Spinal cord (tissue), 10 donors: ENCODE measurements at places on chromosomes 13 and 19.

GRCh38 chr13:22483276-22483675 is 697.5 kb upstream of the SGCG start:
- DNase-seq, result no peak

DNA sequence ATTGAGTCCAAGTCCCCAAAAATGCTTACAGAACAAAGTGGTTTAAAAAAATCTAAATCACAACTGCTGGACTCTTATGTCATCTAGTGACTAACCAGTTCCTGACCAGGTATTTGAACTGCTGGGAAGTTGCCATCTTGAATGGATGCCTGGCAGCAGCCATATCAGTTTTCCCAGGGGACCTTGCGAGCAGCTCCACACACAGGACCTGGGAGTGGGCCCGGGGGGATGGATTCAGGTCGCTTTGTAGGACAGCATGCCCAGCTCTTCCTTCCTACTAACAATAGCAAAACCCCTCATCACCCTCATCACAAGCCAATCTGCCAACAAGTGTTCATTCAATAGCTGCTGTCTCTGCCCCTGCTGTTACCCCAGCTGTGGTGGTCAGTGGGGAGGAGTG is 65.3 kb downstream of the KCTD15 start:
- no peak for DNase-seq

DNA sequence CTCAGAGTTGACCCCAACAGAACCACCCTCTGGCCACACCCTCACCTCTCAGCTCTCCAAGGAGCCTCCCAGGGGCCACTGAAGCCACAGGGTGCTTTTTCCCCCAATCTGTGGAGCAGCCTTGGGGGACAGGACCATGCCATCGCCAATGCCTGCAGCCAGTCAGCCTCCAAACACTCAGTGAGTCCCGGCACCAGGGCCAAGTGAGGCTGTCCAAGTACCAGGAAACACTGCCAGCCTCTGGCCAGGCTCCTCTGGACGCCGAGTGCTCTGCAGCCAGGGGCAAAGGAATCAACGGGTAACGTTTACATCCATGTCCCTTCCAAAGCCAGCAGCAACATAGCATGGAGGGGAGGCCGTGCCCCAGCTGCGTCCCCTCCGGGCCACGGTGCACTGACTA is 9.5 kb upstream of the COMP start:
- DNase-seq, result no peak

- DNase-seq, result no peak
Observed at GRCh38 chr13:111549464-111549863, 229.0 kb downstream of the TEX29 start.

DNA sequence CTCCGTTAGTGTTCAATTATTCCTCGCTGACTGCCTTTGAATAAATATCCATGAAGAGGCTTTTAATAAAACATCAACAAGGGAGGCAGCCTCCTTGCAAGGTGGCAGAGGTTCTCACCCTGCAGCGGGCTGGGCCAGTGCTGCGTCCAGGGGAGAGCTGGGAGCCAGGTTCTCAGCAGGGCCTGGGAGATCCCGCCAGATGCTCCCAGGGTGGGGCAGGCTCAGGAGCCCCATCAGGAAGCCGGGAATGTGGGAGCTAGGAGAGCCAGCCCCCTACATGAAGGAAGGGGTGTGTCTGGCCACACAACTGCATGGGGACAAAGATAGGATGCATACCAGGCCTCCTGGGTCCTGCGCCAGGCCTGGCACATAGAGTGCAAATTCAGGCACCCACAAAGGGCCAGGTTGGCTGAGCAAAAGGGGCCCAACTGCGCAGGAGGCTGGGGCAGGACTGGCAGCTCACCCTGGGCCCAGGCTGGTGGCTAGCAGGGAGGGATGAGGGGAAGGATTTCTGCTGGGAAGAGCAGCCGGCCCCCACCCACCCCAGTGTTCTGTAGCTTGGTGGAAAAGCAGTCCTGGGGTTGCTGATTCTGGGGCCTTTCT is 22.8 kb downstream of the VSTM2B start:
- no peak for DNase-seq

- no peak for DNase-seq
Observed at GRCh38 chr13:71338070-71338469, 528.9 kb downstream of the DACH1 start.

DNA sequence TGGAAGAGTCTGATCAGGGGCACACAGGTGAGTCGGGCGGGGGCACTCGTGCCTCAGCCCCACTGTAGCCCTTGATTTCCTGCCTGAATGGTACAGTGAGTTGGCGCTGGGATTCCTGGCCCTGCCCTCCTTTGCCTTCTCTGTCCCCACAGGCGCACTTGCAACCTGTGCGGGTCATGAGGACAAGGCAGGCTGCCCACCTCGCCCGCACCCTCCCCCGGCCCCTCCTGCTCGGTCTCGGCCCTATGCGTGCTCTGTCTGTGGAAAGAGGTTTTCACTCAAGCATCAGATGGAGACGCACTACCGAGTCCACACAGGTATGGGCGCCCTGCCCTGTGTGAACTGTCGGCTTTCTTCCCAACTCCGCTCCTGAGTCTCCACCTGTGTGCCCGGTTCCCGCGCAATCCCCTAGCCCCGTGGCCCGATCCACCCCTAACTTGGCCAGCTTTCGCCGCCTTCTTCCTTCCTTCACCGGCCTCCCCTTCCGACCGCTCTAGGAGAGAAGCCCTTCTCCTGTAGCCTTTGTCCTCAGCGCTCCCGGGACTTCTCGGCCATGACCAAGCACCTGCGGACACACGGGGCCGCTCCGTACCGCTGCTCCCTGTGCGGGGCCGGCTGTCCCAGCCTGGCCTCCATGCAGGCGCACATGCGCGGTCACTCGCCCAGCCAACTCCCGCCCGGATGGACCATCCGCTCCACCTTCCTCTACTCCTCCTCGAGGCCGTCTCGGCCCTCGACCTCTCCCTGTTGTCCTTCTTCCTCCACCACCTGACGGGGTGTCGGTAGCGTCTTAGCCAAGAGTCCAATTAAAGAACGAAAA is 1.6 kb upstream of the KMT2B start:
- no peak for DNase-seq

DNA sequence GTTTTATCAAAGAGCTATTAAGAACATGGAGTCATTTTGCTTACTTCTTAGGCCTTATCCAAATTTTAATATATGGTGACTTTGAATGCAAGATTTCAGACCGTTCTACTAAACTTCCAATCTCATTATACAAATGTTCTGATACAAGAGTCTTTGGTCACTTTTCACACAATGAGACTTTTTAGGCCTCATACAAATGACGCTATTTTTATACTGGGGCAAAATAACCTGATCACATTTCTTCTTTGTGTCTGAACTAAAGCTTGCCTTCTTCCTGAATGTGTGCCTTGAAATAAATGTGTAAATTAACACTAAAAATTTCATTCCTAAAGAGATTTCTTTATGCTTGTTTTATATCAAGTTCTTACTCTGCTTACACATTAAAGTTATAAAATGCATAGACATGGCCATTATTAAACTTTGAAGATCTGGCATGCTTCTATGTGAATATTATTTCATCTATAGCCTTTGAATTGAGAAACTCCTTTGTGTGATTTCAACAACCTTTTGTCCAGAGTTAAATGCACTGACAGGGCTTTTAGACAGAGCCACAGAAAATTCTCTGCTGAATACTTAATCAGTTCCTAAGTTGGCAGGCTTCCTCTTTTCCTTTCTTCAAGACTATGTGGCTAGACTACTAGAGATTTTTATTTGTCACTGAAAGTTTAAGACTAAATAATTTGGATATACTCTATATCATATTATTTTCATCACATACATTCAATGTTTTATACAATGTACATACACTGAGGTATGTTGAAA is 86.1 kb downstream of the EDNRB start:
- DNase-seq, result peak; percentile 88

DNA sequence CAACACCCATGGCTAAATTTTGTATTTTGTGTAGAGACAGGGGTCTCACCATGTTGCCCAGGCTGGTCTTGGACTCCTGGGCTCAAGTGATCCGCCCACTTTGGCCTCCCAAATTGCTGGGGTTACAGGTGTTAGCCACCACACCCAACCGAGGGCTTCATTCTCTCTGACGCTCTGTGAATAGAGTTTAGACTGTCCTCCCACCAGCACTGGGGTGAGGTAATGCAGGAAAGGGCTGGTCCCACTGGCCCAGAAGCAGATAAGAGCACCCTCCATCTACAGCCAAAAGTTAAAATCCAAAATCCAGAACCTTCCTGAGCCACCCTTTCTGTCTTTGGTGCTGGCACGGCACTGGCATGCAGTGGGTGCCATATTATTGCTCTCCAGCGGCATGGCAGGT is 31.8 kb upstream of the HOMER3 start:
- no peak for DNase-seq

DNA sequence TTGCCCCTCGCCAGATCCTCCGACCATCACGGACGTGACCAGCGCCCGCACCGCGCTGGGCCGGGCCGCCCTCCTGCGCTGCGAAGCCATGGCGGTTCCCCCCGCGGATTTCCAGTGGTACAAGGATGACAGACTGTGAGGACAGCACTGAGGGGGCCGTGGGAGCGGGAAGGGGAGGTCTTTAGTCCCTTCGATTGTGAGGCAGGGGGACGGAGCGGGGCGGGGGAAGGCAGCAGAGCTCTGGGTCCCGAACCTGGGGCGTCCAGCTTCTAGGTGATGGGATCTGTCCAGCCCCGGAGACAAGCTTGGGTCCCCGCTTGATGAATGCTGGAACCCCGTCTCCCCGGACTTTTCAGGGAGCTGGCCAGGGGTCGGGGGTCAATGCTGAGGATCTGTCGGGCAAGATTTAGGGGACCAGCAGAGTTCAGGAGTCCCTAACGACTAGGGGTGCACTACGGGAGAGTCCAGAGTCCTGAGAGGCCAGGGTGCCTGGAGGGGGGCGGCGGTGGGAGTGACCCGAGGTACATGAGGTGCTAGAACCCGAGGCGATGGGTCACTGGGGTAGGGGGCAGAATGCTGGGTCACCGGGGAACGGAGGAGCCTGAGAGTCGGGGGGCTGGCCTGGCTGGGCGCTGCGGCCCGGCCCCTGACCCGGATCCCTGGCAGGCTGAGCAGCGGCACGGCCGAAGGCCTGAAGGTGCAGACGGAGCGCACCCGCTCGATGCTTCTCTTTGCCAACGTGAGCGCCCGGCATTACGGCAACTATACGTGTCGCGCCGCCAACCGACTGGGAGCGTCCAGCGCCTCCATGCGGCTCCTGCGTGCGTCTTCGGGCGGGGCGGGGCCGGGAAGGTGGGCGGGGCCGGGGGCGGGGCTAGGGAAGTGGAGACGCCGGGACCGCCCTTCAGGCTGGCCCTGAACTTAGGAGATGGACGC is 14.6 kb downstream of the VSIG10L start:
- peak; percentile 76 for DNase-seq

DNA sequence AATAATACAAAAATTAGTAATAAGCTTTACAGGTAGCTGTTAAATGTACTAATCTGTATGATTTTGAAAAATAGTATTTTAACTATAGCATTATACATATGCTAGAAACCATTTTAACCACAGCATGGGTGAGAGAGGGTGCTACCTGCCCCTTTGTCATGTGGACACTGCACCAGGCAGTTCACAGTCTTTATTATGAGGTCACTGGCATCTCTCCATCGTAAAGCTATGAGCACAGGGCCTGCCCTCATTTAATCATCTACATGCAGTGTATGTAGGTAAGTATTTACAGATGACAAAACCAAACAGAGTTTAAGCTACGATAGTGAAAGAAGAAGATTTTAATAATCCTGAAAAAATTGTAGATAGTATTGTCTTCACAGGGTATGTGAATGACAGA is 21.7 kb downstream of the EDNRB start:
- no peak for DNase-seq

DNA sequence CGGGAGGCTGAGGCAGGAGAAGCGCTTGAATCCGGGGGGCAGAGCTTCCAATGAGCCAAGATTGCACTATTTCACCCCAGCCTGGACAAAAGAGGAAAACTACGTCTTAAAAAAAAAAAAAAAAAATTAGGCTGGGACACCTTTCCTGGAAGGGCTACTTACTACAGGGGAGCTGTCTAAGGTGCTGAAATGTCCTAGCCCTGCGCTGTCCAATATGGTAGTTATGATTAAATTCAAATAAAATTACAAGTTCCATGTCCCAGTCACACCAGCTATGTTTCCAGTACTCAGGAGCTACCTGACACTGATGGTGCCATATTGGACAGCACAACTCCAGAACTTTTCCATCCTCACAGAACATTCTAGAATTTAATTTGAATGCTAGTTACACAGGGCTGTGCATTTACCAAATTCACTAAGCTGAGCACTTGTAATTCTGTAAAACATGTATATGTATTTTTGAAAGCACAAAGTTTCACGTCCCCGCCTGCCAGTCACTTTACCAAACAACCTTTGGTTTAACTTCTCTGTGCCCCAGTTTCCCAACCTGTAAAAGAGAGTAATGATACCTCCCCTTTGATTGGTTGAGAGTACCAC is 9.2 kb upstream of the ZSCAN22 start:
- DNase-seq, result no peak

DNA sequence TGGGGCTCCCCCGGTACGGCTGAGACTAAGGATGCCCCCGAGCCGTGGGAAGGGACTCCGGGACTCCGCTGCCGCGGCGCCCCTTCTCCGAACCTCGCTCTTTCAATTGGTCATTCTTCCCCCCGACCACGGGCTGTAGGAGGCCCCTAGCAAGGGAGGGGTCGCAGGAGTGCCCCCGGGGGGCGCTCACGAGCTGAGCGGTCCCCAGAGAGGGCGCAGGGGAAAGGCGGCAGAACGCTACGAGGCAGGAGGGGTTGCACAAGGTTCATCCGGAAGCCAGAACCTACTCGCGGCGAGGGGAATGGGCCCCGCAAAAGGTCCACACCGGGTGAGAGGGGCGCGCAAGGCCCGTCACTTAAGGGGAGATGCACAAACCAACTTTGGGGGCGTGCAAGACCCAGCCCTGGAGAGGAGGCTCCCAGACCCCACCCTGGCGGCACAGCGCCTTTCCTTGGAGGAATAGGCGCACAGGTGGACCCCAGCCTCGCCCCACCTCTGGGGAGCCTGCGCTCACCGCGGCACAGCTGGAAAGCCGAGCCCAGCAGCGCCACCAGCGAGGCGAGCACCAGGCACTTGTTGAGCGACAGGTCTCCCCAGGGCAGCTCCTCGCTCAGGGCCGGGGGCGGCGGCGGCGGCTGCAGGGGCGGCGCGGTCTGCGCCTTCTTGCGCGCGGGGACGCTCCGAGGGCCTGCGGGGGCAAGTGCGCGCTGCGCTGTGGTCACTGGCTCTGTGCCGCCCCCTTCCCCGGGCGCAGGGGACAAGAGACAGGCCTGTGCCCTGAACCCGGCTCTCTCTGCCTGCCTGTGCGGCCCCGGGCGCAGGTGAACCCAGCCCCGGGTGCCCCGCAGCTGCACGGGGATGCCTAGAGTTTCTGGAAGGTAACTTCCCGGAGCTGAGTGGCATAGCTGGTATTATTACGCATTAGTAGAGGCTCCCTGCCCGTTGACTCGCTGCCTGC is 2.8 kb downstream of the JSRP1 start:
- no peak for DNase-seq

DNA sequence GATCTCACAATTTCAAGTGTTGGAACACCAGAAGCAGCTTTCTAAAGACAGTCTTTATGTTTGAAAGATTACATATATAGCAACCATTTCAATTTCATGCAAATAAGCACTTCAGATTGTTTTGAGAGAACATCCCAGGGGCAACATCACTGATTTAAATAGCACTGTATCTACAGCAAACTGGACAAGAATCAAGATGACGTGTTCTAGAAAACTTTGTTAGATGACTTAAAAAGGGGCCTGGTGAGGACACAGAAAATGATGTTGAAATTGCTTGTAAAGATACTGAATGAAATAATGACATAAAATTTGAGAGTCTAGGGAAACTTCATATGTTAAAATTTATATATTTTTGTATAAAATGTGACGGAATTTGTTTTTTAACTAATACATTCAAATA is 277.1 kb downstream of the KLF12 start:
- no peak for DNase-seq
